ENCODE measurements at places on chromosomes 1 and 21.

- DNase-seq: peak; percentile 99
Observed at GRCh38 chr1:25695090-25695770, 78.6 kb downstream of the MAN1C1 start.

- DNase-seq: peak; percentile 66
Observed at GRCh38 chr1:114585231-114585630, 3.8 kb upstream of the BCAS2 start.

- DNase-seq: peak; percentile 25
Observed at GRCh38 chr21:29626801-29627470, 312.9 kb downstream of the GRIK1 start.

DNA sequence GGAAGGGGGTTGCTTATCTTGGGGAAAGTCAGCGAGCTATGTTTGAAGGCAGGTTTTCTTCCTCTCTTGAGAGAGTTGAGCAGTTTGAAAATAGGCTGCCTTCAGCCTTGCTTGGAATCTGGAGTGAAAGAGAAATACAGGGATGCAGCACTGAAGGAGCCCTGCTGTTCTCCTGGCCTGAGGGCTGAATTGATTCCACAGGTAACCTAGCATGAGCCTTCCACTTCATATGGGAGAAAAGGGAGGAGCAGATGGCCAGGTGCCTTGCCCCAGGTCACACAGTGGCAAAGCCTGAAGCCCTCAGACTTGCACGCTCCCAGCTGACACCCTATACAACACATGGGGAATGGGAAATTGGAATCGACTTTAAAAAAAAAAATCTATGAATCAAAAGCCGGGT is 88.0 kb upstream of the WLS start:
- DNase-seq: no peak

All from fibroblast of upper back skin (primary cell).